ENCODE measurements at places on chromosomes 5 and 9. TPM values are rescaled to one million over a fixed set of nuclear protein-coding genes. Genes with fewer than 3 reads are reported as not detected.

Gene DIPK1B
- total RNA-seq = 2.2 TPM

Gene LPAR1
- total RNA-seq = 220 TPM

Gene GDF9
- 0.15 TPM for total RNA-seq

Gene HTR1A
- not detected for total RNA-seq

Gene FSD1L
- 10.3 TPM for total RNA-seq

Gene ANAPC2
- total RNA-seq = 28.0 TPM

Gene FOXD1
- total RNA-seq = 7.6 TPM

Gene ECSCR
- 0.33 TPM for total RNA-seq

Gene CWC27
- 13.2 TPM for total RNA-seq

Gene FCN1
- total RNA-seq = not detected

Gene SELENOP
- total RNA-seq = 703 TPM

Gene NIPBL
- 32.4 TPM for total RNA-seq

Gene CKMT2
- 11.2 TPM for total RNA-seq

Gene SAXO1
- 0.17 TPM for total RNA-seq

Gene HABP4
- total RNA-seq = 32.7 TPM

Gene GABRA1
- not detected for total RNA-seq

Gene GNAQ
- total RNA-seq = 32.3 TPM

Gene DNAI1
- total RNA-seq = 0.58 TPM

Gene SPINK6
- total RNA-seq = not detected

Gene TEX48
- not detected for total RNA-seq

Gene OR1Q1
- total RNA-seq = not detected

Gene SPATA24
- 10.9 TPM for total RNA-seq

Gene PCDHA10
- under 0.01 TPM for total RNA-seq

Gene NUTM2F
- total RNA-seq = not detected

Gene TAF1L
- under 0.01 TPM for total RNA-seq

Gene PCDHB4
- total RNA-seq = 0.17 TPM

Gene PFN3
- total RNA-seq = not detected

Gene CCDC192
- not detected for total RNA-seq

Gene ANKRD18B
- 0.87 TPM for total RNA-seq

Gene TSLP
- total RNA-seq = 5.7 TPM

Gene S1PR3
- total RNA-seq = 12.8 TPM

Gene PCDHB16
- total RNA-seq = 0.15 TPM

Gene FAM221B
- total RNA-seq = not detected

Gene SURF2
- total RNA-seq = 13.5 TPM

Gene PCDHGA1
- total RNA-seq = 2.3 TPM

Gene LAMC3
- 0.33 TPM for total RNA-seq

Gene ZNF366
- total RNA-seq = not detected

Gene GALNT12
- total RNA-seq = 16.5 TPM

Gene OR1N1
- total RNA-seq = not detected

Gene KCTD16
- total RNA-seq = 0.50 TPM

Gene GRM6
- not detected for total RNA-seq

Gene SHISAL2B
- not detected for total RNA-seq

Gene PCDHB10
- 0.66 TPM for total RNA-seq

Gene MELK
- total RNA-seq = 5.3 TPM

Gene PCDHB3
- 0.29 TPM for total RNA-seq

Gene PKD2L2
- total RNA-seq = not detected

Gene SYK
- total RNA-seq = not detected

Gene RELL2
- total RNA-seq = 2.2 TPM
